NCI-H1048 (cell line): ENCODE measurements at places on chromosomes 1 and 21.

- no peak for DNase-seq
These were observed 233.1 kb downstream of the PAPPA2 start for GRCh38 chr1:176696109-176696508.

DNA sequence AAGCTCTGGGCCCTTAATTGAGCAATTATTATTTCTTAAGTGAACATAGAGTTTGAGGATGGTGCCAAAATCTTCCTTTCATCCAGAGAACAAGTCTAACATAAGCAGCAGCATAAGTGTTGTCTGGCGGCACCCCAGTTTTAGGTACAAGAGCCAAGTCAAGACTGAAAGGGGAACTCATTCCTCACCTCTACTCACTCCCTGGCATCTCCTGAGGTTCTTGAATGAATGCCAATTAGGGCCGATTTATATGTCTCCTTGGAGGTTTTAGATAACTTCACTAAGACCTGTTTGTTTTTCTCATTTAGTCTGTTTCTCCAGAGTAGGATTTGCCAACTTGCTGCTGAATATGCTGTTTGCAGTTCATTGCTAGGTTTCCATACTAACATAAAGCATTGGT lies 42.6 kb upstream of the ADGRL2 start:
- DNase-seq: no peak

GRCh38 chr1:56072310-56072709 lies 507.1 kb downstream of the PLPP3 start:
- no peak for DNase-seq

DNA sequence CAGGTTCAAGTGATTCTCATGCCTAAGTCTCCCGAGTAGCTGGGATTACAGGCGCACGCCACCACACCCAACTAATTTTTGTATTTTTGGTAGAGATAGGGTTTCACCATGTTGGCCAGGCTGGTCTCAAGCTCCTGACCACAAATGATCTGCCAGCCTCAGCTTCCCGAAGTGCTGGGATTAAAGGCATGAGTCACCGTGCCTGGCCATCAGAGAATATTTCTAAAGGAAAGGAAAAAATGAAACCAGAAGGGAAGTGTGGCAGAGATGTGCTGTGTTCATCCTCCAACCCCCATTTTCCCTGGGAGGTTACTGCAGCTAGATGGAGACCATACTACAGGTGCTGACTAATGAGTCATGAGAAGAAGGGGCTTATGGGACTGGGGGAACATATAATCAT lies 964.1 kb downstream of the TTLL7 start:
- DNase-seq: no peak

- no peak for DNase-seq
These were observed 675.2 kb upstream of the NR5A2 start for GRCh38 chr1:199352351-199352750.

DNA sequence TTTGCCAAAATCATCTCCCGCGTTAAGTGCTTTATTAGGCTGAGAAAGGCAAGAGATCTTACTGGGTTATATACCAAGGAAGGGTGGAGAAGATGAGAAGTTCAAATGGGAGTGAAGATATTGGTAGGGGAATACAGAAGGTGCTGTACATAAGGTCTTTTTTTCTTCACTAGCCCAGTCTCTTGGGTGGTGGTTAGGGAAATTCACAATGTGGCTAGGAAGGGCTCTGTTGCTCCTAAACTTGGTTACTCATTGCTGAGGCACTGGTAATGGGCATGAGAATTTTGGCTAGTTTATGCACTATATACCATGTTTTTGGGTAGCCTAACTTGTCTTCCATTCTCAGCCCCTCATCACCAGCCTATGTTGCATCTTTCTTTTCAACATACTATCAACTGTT lies 50.6 kb downstream of the LHX4 start:
- no peak for DNase-seq
